Large intestine (tissue), 12 donors: ENCODE measurements at places on chromosomes 5 and 9. TPM values are rescaled to one million over a fixed set of nuclear protein-coding genes. Genes with fewer than 3 reads are reported as not detected.

Gene ERCC8
- polyA plus RNA-seq: 10.4 TPM

DNA sequence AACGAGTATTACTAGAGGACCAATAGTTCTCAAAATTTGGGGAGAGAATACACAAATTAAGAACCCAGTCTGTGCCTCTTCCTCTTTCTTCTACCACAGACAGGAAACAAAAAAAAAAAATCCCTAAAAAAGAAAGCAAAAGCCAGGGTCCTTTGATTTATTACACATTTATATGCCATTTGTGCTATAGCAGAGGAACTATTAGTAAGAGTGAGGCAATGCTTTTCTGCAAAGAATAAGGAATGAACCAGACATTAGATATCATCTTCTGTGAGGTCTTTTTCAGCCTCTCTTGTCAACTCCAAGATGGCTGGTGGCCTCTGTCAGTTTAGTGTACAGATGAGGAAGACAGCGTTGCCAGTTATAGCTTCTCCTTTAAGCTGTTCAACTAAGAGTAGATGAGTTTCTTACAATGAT, 127.6 kb downstream of the RFX3 start:
- no peak for DNase-seq

Gene LHX2
- polyA plus RNA-seq: 0.12 TPM

- no peak for DNase-seq
Observed at GRCh38 chr5:83662558-83662957, 58.1 kb downstream of the HAPLN1 start.

Gene RANBP3L
- polyA plus RNA-seq: 0.60 TPM

Gene ADGRD2
- not detected for polyA plus RNA-seq
